ENCODE measurements at places on chromosomes 13 and 19.

DNA sequence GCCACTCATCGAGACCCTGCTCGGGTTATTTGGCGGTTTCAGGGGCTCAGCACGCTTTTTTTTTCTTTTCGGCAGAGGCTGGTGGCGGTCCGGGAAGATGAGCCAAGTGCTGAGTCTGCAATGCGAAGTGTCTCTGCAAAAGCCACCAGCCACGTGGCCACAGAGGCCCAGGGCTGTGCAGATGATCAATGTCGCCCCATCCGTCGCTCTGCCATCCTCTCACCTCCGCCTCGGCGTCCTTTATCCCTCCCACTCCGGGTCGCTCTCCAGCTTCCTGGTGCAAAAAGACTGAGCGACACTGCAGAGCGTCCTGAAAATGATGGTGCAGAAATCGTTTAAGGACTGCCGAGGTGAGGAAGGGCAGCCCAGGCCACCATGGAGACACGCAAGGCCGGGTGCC is 55.0 kb downstream of the TINCR start:
- DNase-seq = no peak

DNA sequence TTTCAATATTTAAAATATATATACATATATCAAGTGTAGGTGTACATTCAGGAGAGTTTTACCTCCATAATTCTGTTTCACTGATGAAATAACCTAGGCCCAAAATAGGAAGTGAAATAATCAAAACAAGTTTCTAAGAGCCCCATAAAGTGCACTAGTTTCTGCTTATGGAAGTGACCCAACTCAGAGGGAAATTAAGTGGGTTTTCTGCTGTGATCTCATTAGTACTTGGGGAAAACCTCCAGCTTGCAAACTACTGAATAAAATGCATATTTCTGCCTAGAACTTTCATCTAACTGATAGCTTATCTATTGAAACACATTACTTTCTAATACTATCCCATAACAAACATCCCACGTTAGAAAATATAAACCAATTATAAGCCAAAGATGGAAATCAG is 45.4 kb upstream of the MIR17HG start:
- DNase-seq = no peak

DNA sequence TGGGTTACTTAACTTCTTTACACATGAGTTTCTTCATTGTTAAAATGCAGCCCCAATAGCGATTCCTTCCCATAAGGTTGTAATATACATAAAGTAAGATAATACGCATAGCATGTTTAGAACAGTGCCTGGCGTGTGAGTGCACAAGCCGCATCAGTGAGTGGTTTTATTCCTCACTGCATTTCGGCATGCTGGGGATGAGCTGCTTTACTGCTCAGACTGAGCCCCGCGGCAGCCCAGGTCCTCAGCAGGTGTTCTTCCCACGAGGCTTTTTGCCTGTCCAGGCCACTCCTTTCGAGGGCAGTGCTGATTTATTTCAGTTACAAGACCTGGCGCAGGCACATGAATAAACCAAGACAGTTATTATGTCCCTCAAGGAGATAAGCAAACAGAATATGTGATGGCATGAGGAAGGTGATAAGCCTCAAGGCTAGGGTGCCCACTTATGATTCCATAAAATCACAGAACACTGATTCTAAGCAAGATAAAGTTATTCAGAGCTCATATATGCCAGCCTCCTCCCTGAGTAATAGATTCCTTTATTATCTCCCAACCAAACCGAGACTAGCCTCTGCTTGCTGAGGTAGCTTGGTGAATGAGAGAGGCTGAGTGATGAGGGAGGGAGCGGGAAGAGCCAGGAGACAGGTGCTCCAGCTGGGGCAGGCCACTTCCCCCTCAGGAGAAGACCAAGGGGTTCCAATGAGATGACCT is 505.5 kb downstream of the DIAPH3 start:
- no peak for DNase-seq

- no peak for DNase-seq
These were observed 201.7 kb upstream of the UBL3 start for GRCh38 chr13:30052120-30052519.

- DNase-seq = peak; percentile 84
These were observed 630 bp downstream of the RNF126 start for GRCh38 chr19:662207-662961.

DNA sequence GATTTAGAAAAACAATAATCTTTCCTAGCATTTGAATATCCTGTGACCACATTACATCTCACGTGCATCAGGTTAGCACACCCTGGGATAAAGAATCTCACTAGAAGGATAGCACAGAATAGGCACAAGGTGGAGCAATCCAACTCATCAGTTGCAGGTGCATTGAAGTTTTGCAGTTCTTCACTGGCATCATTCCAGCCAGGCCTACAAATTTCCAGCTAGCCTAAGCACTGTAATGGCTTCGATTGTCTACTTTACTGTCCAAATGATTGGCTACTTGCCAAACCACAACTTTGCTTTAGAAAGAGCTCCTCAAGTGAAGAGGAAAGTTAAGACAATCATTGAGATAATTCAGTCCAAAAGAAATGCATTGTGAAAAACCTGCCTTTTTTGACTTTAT is 89.5 kb downstream of the SPRY2 start:
- no peak for DNase-seq

DNA sequence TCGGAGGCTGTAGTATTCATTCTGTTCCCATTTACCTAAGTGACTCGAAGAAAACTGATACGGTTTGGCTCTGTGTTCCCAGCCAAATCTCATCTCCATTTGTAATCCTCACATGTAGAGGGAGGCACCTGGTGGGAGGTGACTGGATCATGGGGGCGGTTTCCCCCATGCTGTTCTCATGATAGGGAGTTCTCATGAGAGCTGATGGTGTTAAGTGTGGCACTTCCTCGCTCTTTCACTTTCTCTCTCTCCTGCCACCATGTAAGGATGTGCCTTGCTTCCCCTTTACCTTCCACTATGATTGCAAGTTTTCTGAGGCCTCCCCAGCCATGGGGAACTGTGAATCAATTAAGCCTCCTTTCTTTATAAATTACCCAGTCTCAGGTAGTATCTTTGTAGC is 23.5 kb downstream of the SLAIN1 start:
- no peak for DNase-seq

DNA sequence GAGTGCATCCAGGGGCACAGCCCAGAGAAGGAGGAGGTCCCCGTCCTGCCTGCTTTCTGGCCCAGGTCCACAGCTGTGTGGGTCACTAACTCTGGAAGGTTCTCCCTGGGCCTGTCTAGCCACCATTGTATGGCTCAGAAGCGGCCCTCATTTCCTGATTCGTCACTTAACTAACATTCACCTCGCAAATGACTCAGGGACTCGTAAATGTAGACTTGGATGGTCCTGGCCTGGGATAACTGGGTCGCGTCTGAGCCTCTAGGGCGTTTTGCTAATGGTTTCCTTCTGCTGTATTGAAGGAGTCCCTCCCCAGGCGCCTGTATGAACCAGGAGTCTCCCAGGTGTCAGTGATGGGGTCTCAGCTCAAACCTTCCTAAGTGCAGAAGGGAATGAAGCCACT is 162.8 kb downstream of the ZNF536 start:
- no peak for DNase-seq

- no peak for DNase-seq
These were observed 5.0 kb downstream of the PRSS57 start for GRCh38 chr19:690203-690602.

DNA sequence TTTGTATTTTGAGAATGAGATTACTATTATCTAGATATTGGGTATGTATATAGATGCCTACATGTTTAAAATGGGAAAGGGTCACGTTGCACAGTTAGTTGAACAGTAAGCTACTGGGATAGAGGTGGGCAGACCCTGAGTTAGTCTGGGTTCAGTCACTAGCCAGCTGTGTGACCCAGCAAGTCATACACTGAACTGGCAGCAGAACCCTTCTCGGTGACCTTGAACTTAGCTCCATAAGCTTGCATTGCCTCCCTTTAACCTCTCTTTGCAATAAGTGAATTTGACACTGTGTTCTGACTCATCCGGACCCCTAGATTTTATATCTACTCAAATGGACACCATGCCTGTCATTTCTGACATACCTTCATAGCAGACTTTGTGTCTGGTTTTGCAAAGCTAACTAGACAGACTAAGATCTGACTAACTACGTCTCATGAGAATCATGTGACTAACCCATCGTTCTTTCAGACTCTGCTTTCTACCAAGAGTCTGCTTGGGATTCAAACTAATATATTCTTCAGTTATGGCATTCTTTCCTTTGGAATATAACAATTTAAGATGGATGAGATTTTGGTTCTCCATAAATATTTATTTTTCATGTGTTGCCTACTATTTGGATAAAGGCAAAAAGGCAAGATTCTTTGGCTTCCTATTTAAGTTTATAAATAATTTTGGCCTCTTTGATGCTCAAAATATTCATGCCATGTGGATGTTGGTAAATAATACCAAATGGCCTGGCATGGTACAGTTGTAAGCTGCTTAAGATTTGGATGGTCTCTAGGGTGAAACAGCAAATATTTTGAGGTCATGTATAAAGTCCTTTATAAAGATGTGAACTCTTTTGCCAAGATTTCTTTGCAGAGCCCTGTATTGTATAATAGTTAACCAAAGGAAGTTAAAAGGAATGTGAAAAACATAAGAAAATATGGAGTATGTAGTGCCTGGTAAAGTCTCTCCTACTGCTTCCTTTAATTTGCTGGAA is 159.3 kb downstream of the ITGBL1 start:
- no peak for DNase-seq

- DNase-seq = no peak
These were observed 2.1 kb downstream of the NECTIN2 start for GRCh38 chr19:44848036-44848811.
